NCI-H1930 (cell line): ENCODE measurements at places on chromosomes 3 and 15.

- no peak for DNase-seq
These were observed 19.6 kb upstream of the FGD5 start for GRCh38 chr3:14799146-14799545.

DNA sequence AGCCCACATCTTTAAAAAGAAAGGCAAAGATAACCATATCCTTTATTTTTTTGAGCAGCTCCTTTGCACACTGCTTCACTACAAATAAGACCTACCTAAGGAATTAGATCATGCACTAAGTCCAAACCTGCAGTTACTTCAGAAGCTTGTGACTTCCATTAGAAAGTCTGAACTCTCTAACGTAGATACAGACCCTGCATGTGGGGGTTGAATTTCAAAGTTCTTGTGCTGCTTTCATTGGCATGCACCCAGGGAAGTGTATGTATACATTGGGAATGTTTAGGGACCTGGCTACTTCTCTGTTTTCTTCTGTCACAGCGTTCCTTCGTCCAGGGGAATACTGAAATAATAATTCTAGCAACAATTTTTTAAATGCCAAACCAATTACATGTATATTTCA is 185.2 kb upstream of the IL12A start:
- no peak for DNase-seq

GRCh38 chr3:58754074-58754473 is 87.5 kb upstream of the FAM3D start:
- DNase-seq = no peak

DNA sequence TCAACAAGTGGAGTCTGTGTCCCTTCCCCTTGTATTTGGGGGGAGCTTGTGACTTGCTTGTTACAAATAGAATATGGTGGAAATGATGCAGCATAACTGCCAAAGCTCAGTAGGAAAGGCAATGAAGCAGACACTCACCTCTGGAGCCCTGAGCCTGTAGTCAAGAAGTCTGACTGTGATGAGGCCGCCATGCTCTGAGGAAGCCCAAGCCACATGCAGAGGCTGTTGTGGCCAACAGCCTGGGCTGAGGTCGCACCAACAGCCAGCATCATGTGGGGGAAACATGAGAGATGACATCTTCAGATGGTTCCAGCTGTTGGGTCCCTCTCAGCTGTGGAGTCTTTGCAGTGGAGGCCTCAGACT is 161.4 kb downstream of the CHSY1 start:
- DNase-seq = no peak

GRCh38 chr15:91278951-91279350 is 178.9 kb downstream of the SV2B start:
- no peak for DNase-seq

DNA sequence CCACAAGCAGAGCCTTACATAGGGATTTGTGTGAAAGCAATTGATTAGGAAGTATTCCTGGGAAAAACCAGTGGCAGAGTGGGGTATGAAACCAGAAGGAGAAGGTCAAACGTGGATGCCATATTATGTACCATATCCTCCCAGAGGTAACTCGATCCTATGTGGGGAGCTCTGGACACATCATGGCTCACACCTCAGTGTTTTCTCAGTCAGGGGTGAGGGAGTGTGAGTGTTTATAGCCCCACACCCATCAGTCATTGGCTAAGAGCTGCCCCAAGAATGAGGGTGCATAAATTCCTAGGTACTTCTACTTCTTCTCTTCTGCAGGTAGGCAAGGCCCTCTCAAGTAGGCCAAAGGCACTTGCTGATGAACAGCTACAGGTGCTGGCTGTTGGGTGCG is 28.2 kb upstream of the PDZRN3 start:
- no peak for DNase-seq

DNA sequence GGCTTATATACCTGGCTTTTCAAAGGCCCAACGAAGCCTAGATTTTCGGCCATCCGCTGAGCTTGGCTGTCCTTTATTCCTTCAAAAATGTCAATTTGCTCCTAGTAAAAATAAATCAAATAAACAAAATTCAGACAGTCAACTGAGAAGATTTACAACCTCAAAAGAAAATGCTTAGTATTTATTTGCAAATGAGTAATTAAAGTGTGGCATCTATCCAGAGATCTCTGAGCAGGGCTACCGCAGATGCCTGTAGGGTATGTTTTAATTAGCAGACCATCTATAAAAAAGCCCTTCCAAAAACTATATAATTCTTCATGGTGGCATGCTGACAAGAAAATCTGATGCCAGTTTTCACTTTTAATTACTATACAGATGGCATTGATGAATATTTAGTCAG is 136.2 kb downstream of the SUCLG2 start:
- no peak for DNase-seq
